OCI-M1 (cell line): ENCODE measurements at places on chromosomes 5 and 9.

DNA sequence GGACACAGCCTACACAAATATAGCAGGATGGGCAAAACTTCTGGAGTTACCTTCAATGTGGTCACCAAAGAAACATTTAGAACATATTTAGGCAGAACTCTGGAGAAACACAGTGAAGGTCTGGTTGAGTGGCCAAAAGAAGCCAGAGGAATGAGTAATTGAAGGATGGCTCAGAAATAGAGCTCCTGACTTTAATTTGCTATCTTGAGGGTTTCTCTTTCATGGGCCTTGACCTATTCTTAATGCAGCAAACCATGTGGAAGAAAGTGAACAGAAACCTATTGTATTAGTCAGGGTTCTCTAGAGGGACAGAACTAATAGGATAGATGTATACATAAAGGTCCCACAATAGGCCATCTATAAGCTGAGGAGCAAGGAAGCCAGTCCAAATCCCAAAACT lies 650.5 kb downstream of the ACTL7B start:
- DNase-seq: no peak

DNA sequence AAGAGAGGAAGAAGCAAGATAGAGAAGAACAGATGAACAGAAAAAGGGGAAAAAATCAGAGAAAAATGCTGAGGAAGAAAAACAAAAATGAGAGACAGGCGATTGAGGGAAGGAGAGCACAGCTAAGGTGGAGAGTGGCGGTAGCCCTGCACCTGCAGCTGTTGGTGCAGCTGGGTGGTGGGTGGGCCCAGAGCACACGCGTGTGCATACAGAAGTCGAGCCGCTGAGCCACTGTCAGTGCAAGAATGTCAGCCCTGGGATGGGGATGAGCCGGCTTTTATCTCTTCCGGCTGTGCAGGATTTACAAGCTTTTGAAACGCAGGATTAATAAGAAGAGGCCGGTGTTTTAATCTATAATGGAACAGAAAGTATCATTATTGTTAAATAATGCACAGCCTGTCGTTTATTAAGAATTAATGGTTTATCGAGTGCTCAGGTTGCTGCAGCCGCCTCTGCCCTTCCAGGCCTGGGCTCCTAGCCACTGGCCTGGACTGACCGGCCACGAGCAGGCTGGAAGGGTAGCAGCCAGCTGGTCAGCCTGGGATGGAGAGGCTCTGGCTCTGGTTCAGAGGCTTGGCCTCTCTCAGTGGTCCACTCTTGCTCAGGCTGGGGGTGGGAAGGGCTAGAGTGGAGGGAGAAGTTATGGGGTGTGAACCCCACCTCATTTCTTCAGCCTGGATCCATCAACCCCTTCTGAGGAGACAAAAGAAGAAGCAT lies 68.7 kb downstream of the PCDH1 start:
- DNase-seq: no peak

DNA sequence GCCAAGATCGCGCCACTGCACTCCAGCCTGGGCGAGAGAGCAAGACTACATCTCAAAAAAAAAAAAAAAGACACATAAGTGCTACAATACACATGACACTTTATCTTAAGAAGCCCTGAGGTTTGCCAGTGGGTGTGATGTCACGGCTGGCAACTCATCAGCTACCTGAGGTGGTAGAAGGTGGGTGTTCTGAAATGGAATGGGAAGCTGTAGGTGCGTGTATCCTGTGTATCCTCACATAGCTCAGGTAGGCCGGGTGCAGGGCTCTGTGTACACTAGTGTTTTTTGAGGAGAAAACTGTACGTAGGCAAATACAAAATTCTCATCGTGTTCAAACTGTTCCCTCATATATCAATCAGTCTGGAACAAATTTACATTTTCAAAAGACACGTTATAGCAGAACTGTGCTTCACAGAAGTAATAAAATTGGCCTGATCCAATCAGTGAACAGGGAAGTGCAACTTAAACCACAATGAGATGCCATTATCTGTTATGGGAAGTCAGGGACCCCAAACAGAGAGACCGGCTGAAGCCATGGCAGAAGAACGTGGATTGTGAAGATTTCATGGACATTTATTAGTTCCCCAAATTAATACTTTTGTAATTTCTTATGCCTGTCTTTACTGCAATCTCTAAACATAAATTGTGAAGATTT lies 10.4 kb downstream of the BICD2 start:
- DNase-seq: no peak

- no peak for DNase-seq
Observed at GRCh38 chr5:149337736-149338135, 7.6 kb upstream of the GRPEL2 start.

- peak; percentile 37 for DNase-seq
Observed at GRCh38 chr9:92534204-92534603, 1.6 kb downstream of the ECM2 start.

DNA sequence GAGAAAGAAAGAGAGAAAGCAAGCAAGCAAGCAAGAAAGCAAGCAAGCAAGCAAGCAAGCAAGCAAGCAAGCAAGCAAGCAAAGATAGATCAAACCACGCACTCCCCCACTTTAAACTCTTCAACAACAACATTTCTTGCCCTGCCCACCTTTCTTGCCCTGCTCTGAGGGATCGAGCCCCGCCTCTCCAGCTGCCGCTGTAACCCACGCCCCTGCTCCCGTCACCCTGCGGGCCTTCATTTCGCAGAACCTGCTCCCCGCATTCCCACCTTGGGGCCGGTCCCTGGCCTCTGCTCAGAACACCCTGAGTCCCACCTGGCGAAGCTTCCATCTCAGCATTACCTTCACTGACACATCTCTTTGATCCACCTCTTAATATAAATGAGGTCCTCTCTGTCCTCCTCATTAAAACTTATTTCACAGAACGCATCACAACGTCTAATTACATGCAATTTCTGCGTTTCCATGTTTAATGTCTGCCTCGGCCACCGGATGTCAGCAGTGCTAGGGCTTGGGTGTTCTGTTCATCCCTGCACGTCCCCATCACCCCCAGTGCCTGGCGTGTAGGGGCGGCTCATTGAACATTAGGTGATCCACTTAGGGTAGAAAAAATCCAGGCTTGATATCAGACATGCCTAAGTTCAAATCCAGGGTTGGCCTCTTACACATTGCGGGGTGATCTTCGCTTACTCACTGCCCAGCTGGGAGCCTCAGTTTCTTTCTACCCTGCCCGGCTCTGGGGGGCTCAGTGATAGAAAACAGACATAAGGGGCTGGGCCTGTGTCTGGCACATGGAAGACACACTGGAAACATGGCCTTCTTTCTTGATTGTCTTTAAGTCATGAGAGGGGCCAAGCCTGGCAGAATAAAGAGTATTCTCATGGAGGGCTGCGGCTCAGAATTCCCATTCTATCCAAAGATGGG lies 187.6 kb downstream of the DAB2IP start:
- DNase-seq: no peak

GRCh38 chr9:14525856-14526255 lies 167.4 kb downstream of the ZDHHC21 start:
- DNase-seq: no peak

DNA sequence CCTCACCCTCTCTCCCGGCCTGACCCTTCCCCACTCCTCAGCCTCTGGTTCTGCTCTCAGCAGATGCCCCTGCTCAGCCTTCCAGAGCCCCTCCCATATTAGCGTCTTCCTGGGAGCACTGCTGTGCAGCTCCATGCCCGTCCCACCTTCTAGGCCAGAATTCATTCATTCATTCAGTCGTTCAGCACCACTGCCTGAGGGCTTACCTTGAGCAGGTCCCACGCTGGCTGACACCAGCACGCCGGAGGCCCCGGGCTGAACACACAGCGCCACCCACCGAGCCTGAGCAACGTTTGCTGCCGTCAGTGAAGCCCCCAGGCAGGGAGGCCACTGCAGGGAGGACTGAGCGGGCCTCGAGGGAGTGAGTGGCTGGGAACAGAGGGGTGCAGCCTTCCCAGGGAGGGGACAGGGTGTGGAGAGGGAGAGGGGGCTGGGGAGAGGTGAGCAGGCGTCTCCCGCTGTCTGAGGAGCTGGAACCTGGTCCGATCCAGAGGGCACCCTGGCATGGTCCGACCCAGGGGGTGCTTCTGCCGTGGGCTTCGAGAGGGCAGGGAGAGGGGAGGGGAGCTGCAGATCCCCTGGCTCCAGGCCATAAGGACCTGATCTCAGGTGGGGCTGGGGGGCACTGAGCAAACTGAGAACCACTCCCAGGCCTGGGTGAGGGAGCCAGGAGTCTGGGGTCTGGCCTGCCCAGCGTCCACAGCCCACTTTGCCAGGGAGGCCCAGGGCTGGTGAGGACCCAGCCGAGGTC lies 98.8 kb upstream of the RAPGEF1 start:
- no peak for DNase-seq

DNA sequence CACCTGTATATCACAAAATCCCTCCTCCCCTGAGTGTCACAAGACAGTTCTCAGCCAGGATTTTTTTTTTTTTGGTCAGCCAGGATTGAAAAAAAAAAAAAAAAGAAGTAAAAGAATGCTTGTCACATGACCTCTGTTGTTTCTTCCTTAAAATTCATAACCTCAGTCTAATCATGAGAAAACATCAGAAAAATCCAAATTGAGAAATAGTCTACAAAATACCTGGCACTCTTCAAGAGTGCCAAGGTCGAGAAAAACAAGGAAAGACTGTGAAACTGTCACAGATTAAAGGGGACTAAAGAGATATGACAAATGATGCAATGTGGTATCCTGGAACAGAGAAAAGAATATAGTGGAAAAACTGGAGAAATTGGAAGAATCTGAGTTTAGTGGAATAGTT lies 58.5 kb upstream of the SUB1 start:
- peak; percentile 24 for DNase-seq

- no peak for DNase-seq
Observed at GRCh38 chr5:168608386-168608785, 29.2 kb upstream of the PANK3 start.

GRCh38 chr9:69546265-69546664 lies 125.9 kb downstream of the APBA1 start:
- no peak for DNase-seq

DNA sequence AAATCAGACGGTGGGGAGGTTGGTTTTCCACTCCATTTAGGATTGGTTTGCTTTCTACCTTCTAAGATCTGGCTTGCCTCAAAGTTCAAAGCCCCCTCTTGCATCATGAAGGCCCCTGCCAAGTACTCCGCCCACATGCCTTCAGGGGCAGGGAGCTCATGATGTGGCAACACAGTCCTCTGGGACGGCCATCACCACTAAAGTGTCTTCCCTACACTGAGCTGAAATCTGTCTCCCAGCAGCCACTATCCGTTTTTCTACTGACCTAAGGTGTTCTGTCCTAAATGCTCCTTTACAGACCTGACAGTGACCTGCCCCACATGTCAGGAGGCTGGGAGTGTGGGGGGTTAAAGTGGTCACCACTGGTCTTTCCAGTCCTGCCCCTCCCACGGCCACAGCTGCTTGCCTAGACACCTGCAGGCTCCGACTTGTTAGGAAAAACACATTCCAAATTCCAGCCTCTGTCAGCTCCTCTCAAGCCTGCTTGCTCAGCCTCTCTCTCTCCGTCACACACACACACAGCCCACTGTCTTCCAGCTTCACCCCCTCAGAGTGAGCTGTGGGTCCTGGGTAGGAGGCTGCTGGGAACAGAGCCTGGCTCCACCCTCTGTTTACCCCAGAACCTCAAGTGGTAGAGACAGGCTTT lies 44.9 kb downstream of the SHB start:
- DNase-seq: peak; percentile 11

DNA sequence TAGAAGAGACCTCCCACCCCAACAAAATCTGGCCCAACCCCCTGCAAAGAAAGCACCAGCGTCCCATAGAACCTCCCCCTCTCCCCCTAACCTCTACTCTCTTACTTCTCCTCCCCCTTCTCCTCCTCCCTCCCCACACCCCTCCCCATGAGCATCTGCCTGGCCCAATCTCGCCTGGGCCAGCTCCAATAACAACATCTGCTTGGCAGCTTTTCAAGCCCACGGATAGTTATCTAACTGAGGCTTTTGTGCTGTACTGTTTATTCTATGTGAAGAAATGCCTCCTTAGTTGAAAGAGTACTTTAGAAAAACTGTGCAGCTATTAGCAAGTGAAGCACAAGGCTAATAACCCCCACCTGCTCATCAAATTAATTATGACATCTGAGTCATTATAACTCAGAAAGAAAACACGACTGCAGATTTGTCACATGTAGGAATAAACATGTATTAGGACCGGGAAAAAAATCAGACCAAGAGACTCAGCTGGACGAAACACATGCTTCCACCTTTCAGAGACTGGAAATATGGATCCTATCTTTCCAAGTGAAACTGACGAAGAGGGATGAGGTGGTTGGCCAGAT lies 42.8 kb downstream of the NFIB start:
- DNase-seq: peak; percentile 73

DNA sequence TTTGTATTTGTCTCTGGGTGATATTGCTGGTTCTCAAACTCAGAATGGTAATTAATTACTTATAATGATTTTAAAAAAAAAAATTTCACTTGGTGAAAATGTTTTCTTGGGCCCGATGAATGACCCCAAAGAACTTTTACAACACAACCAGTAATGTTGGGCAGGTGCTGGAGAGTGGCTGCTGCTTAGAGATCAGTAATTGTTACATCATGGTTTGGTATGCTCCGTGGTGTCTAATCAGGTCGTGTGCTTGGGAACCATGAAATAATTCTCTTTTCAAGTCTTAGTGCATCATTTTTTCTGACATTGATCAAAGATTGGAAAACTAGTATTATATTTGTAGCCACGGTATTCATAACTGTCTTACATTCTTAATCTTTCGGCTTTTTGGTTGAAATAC lies 29.3 kb downstream of the PCBD2 start:
- no peak for DNase-seq

GRCh38 chr5:106720367-106720766 lies 950.4 kb downstream of the EFNA5 start:
- DNase-seq: no peak

DNA sequence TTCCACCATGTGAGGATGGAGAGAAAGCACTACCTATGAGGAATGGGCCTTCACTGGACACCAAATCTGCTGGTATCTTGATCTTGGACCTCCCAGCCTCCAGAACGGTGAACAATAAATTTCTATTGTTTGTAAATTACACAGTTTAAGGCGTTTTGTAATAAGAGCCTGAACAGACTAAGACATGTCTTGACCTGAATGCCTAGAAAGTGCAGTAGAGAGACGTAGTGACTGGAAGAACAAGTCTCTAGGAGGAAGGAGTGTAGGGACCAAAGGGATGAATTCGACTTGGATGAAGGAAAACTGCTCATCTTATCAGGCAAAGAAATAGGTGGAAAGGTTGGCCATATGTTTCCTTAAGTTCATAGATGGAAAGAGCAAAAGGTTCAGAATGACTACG lies 309.8 kb upstream of the RGMB start:
- no peak for DNase-seq

- DNase-seq: no peak
Observed at GRCh38 chr5:113546703-113547183, 33.2 kb downstream of the YTHDC2 start.

DNA sequence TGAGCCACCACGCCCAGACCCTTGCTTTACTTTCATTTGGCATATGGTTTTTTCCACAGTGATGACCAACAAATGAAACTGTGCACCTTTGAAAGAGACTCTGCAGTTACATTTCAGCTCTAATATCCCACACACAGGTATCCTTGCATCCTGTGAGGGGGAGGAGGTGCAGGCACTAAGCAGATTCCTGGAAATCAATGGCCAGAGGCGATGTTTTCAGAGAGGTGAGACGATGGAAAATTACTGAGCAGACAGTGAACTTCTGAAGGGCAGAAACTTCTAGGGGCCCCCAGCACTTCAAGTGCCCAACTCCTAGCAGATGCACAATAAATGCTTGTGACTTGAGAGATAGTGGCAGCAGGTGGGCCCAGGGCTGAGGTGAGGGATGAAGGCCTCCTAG lies 29.8 kb upstream of the GNE start:
- no peak for DNase-seq
